ENCODE measurements at places on chromosomes 7 and 10.
A peak's percentile ranks its signal among the peaks of the same experiment; 100 is the strongest.

- DNase-seq = no peak
- no peaks in the 10 kb centered on the region for H3K4me1 ChIP-seq
- H3K27ac ChIP-seq = no peak overlapping the region
- no peaks in the 10 kb centered on the region for H3K36me3 ChIP-seq
- H3K4me3 ChIP-seq = no peak overlapping the region
These were observed 310.7 kb downstream of the GALNT17 start for GRCh38 chr7:71442492-71443190.

- peaks cover 9% of the 10 kb centered on the region for H3K4me1 ChIP-seq
- H3K4me3 ChIP-seq = no peak overlapping the region
- H3K27me3 ChIP-seq = peaks cover 4% of the 10 kb centered on the region
- no peaks in the 10 kb centered on the region for H3K36me3 ChIP-seq
- no peak for DNase-seq
- H3K27ac ChIP-seq = peak overlapping the region; percentile 19
These were observed 304.5 kb upstream of the NFE2L3 start for GRCh38 chr7:25847336-25848070.

- H3K4me1 ChIP-seq = no peaks in the 10 kb centered on the region
- no peak overlapping the region for H3K4me3 ChIP-seq
- no peak for DNase-seq
- H3K27ac ChIP-seq = no peak overlapping the region
- H3K27me3 ChIP-seq = no peaks in the 10 kb centered on the region
- H3K36me3 ChIP-seq = no peaks in the 10 kb centered on the region
These were observed 192.5 kb upstream of the NPVF start for GRCh38 chr7:25420771-25421170.

GRCh38 chr10:75640381-75640780 is 209.0 kb downstream of the LRMDA start:
- no peaks in the 10 kb centered on the region for H3K4me1 ChIP-seq
- H3K4me3 ChIP-seq = no peak overlapping the region
- no peak overlapping the region for H3K27ac ChIP-seq
- H3K27me3 ChIP-seq = no peaks in the 10 kb centered on the region

GRCh38 chr7:139072796-139073195 is 36.7 kb downstream of the ZC3HAV1 start:
- H3K27me3 ChIP-seq = no peaks in the 10 kb centered on the region
- no peak overlapping the region for H3K27ac ChIP-seq
- H3K4me3 ChIP-seq = no peak overlapping the region
- no peaks in the 10 kb centered on the region for H3K36me3 ChIP-seq
- DNase-seq = no peak
- H3K4me1 ChIP-seq = no peaks in the 10 kb centered on the region

- no peaks in the 10 kb centered on the region for H3K36me3 ChIP-seq
- H3K4me1 ChIP-seq = no peaks in the 10 kb centered on the region
- H3K27ac ChIP-seq = no peak overlapping the region
- no peak for DNase-seq
- no peak overlapping the region for H3K4me3 ChIP-seq
These were observed 491.9 kb downstream of the PARD3 start for GRCh38 chr10:34323192-34323591.

DNA sequence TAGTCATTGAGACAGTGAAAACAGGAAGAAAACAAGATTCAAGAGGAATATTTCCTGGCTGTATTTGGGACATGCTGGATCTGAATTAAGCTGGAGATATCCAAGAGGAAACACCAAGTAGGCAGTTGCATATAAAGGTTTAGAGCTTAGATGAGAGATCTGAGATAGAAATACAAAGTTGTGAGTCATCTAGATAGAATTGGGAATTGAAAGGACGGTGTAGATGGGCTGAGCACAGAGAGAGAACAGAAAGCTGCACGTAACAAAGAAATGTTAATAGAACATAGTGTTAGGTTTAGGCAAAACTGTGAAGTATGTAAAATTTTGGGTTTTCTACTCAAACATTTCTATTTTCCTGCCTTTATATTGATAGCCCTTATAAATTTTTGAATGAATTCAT is 218.5 kb upstream of the TMEM196 start:
- no peak overlapping the region for H3K4me3 ChIP-seq
- no peak for DNase-seq
- H3K27me3 ChIP-seq = no peaks in the 10 kb centered on the region
- H3K36me3 ChIP-seq = no peaks in the 10 kb centered on the region
- no peaks in the 10 kb centered on the region for H3K4me1 ChIP-seq

GRCh38 chr10:129607607-129608109 is 140.6 kb downstream of the MGMT start:
- no peaks in the 10 kb centered on the region for H3K36me3 ChIP-seq
- H3K27ac ChIP-seq = no peak overlapping the region

GRCh38 chr7:85023916-85024315 is 162.9 kb downstream of the SEMA3D start:
- no peak overlapping the region for H3K27ac ChIP-seq

- no peaks in the 10 kb centered on the region for H3K4me1 ChIP-seq
- no peak overlapping the region for H3K4me3 ChIP-seq
- no peaks in the 10 kb centered on the region for H3K27me3 ChIP-seq
- no peak for DNase-seq
- H3K36me3 ChIP-seq = no peaks in the 10 kb centered on the region
These were observed 3.0 kb upstream of the UPF2 start for GRCh38 chr10:12045596-12045995.

DNA sequence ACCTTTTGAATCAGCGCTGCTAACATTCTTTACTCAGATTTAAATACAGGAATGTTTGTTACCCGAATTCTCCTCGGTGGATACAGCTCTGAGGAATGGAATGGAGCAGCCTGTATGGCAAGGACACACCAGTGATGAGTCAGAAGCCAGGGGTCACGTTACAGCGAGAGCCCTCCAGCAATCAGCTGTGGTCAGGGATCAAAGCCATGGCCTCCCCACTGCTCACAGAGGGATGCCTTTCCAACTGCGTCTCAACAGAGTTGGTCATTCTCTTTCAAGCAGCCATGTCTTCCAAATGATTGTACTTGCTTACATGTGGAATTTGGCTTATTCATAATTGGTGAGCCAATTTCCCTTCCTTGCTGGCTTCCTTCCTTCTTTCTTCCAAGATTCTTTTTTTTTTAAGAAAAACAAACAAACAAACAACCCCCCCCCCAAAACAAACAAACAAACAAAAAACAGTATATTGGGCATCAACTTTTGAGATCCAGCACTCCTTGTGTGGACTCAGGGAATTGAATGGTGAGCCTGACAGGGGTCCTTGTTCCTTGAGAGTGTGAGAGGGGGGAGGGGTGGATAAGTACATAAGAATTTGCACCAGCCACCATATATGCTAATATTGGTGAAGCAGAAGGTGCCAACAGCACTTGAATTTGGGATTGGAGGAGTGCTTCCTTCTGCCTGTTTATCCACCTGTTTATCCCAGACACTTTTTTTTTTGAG is 100.2 kb downstream of the ATXN7L1 start:
- H3K4me1 ChIP-seq = no peaks in the 10 kb centered on the region
- DNase-seq = no peak
- H3K4me3 ChIP-seq = no peak overlapping the region
- H3K36me3 ChIP-seq = no peaks in the 10 kb centered on the region
- H3K27ac ChIP-seq = no peak overlapping the region

GRCh38 chr7:73539709-73540108 is 17.6 kb upstream of the BAZ1B start:
- peaks cover 38% of the 10 kb centered on the region for H3K36me3 ChIP-seq
- H3K27me3 ChIP-seq = no peaks in the 10 kb centered on the region
- DNase-seq = no peak
- no peak overlapping the region for H3K4me3 ChIP-seq
- H3K4me1 ChIP-seq = no peaks in the 10 kb centered on the region

DNA sequence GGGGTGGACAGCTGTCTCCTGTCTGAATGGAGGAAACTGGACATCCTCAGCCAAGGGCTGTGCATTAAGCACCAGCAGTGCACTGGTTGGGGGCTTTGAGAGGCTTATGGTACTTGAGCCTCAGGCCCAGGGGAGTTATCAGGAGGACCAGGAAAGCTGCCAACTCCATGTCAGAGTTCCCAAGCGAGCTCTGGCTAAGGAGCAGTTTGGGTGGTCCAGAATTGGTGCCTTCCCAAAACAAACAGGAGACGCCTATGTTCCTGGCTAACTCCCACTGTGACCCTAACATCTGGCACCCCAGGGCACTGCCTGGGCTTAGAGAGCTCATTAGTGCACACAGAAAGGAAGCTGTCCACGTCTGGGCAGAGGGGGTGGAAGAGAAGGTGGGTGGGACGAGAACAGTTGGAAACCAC is 408.6 kb upstream of the NPVF start:
- H3K27me3 ChIP-seq = no peaks in the 10 kb centered on the region
- H3K4me1 ChIP-seq = no peaks in the 10 kb centered on the region
- no peaks in the 10 kb centered on the region for H3K36me3 ChIP-seq
- no peak overlapping the region for H3K27ac ChIP-seq

DNA sequence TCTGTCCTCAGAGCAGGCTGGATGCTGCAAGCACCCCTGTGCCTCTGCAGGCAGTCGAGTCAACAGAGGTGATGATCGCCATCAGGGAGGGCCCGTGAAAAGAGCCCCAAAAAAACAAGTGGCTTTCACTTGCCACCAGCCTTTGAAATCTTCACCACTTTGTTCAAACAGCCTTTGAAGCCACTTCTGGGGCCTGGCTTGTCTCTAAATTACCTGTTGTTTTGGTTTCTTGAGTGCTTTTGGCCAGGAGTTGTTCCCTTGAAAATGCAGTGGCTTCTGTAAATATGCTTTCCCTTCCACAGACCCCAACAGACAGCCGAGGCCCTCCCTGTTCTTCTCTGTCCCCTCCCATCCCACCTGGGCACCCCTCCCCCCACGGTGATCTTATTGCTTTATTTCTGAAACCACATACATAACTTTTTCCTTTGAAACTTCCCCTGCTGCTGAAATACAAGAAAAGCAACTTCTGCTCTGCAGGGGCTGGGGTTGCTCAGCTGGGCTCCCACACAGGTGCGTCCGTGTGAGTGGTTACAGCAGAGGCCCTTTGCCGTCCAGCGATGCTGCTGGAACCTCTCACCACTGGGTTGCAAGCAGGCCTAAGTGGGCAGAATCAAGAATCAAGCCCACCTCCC is 283.8 kb upstream of the SHH start:
- no peak for DNase-seq
- H3K27me3 ChIP-seq = no peaks in the 10 kb centered on the region
- no peak overlapping the region for H3K4me3 ChIP-seq
- H3K36me3 ChIP-seq = no peaks in the 10 kb centered on the region

GRCh38 chr10:22606164-22606614 is 108.2 kb downstream of the PIP4K2A start:
- H3K36me3 ChIP-seq = no peaks in the 10 kb centered on the region
- no peak for DNase-seq
- no peak overlapping the region for H3K27ac ChIP-seq
- no peaks in the 10 kb centered on the region for H3K4me1 ChIP-seq
- H3K4me3 ChIP-seq = no peak overlapping the region

DNA sequence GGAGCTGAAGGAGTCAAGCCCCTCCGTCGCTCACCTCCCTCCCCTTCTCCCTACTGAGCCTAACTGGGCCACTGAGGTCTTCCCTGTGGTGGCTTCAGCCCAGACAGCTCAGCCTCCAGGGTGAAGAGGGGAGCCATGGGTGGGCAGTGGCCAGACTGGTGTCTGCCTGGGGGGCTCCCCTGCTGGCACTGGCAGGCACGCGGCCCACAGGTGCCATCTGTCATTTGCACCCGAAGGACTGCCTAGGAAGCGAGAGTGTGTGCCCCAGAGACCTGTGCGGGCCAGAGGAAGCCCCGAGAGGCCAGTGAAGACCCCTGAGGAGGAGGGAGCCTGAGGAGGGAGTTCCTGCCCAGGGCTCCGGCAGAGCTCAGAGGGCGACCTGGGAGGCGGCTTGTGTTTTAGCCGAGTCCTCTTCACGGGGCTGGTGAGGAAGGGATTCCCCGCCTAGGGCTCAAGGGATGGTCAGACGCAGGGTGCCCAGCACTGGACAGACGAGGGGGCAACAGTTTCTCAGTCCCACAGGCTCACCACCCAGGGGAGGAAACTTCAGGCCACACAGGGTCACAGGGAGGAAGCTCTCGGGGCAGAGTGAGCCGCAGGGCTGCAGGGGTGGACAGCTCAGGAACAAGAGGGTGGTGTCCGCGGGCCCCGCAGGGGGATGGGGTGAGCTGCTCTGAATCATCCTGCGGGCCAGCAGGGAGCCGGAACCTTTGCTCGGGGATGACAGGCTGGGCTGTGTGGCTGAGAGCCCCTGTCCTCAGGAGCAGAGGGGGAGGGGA is 76.2 kb upstream of the PPP2R2D start:
- no peak for DNase-seq
- no peak overlapping the region for H3K27ac ChIP-seq
- no peaks in the 10 kb centered on the region for H3K27me3 ChIP-seq
- H3K4me3 ChIP-seq = no peak overlapping the region
- no peaks in the 10 kb centered on the region for H3K36me3 ChIP-seq
- H3K4me1 ChIP-seq = no peaks in the 10 kb centered on the region

- H3K27ac ChIP-seq = no peak overlapping the region
- DNase-seq = no peak
- H3K4me1 ChIP-seq = no peaks in the 10 kb centered on the region
- H3K27me3 ChIP-seq = no peaks in the 10 kb centered on the region
These were observed 198.2 kb upstream of the GNAI1 start for GRCh38 chr7:79936281-79936983.

GRCh38 chr7:169276-170172 is 22.8 kb upstream of the FAM20C start:
- H3K27me3 ChIP-seq = no peaks in the 10 kb centered on the region
- H3K4me3 ChIP-seq = no peak overlapping the region
- H3K36me3 ChIP-seq = no peaks in the 10 kb centered on the region
- peaks cover 6% of the 10 kb centered on the region for H3K4me1 ChIP-seq

- H3K27me3 ChIP-seq = no peaks in the 10 kb centered on the region
- H3K4me3 ChIP-seq = peak within 1 kb of the TSS; percentile 20
- no peaks in the 10 kb centered on the region for H3K36me3 ChIP-seq
- peak; percentile 37 for DNase-seq
- no peaks in the 10 kb centered on the region for H3K4me1 ChIP-seq
- H3K27ac ChIP-seq = peak within 1 kb of the TSS; percentile 70
These were observed at the start of gene IFIT3 for GRCh38 chr10:89327803-89328441. TSS of gene IFIT3 (plus strand) at chr10:89327997. CDS start at chr10:89328074, 77 bp downstream.

GRCh38 chr7:128910569-128910945 is at the start of gene KCP:
TSS of gene KCP (minus strand) at chr7:128910709. CDS start at chr7:128910676, 33 bp downstream.
- peaks cover 7% of the 10 kb centered on the region for H3K27me3 ChIP-seq
- H3K4me3 ChIP-seq = peak within 1 kb of the TSS; percentile 18
- no peaks in the 10 kb centered on the region for H3K4me1 ChIP-seq
- H3K27ac ChIP-seq = no peak within 1 kb of the TSS
- no peak for DNase-seq

DNA sequence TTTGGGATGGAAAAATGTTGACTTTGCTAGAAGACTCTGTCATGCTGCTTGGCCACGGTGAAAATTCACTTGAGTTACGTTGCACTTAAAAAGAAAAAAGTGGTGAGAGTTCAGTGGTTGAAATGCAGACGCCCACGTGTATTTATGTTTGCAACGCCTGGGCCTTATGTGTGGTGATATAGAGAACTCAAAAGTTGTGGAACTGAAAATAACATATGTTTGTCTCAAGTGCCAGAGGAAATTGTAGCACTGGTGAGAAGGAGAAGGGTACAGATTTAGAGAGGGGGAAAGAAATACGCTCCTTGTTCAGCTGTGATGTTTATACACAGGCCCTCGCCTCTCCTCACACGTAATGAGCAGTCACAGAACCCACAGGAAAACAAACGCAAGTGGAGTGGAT is 73.6 kb downstream of the EMX2 start:
- H3K27me3 ChIP-seq = peaks cover 2% of the 10 kb centered on the region
- H3K4me1 ChIP-seq = no peaks in the 10 kb centered on the region
- H3K27ac ChIP-seq = no peak overlapping the region
- H3K4me3 ChIP-seq = no peak overlapping the region

- no peak for DNase-seq
- no peak overlapping the region for H3K4me3 ChIP-seq
- no peaks in the 10 kb centered on the region for H3K4me1 ChIP-seq
- H3K36me3 ChIP-seq = no peaks in the 10 kb centered on the region
- no peaks in the 10 kb centered on the region for H3K27me3 ChIP-seq
These were observed 110.7 kb downstream of the RAB18 start for GRCh38 chr10:27614776-27615175.

All from prostate gland (tissue), 2 donors.